Inflammatory macrophage treated with lipopolysaccharide for 1 hour (primary cell): ENCODE measurements at places on chromosomes 6 and 20.

DNA sequence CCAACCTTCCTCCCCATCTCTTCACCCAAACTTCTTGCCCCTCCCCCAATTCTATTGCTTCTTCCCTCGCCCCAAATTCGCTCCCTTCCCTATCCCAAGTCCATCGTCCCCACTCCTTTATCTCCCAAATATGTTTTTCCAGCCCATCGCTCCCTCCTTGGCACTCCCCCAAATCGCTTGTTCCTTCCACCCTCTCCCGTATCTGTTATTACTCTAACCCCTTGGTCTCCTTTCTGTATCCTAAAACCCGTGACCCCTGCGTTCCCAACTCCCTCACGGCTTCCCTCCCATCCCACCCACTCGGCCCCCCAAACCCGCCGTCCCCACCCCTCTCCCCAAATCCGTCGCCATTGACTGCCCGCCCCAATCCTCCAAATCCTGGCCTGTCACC lies 584 bp downstream of the MTCH1 start:
- DNase-seq: peak; percentile 5

- no peak for DNase-seq
These were observed 64.3 kb downstream of the MKKS start for GRCh38 chr20:10369723-10370090.

GRCh38 chr6:49457771-49458170 lies 5.3 kb downstream of the MMUT start:
- DNase-seq: no peak

DNA sequence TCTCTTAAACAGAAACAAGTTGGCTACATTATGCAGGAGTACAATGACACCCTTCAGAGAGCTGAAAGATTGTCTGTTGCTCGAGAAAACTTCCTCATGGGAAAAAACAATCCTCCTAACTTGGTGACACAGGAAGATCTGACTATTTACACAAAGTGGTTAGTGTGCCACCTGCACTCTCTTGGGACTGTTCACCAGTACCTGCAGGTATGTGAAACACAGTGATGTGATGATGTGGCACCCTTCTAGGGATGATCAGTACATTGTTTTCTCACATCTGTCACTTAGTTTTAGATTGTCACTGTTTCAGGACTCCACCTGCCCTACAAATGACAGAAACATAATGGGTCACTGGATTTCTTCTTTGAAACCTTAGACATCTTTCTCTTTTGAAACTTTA lies 101.8 kb downstream of the CEP57L1 start:
- no peak for DNase-seq

GRCh38 chr20:50297498-50298376 lies 107.1 kb downstream of the CEBPB start:
- DNase-seq: no peak

GRCh38 chr6:144662812-144663365 lies 377.8 kb downstream of the UTRN start:
- DNase-seq: no peak

DNA sequence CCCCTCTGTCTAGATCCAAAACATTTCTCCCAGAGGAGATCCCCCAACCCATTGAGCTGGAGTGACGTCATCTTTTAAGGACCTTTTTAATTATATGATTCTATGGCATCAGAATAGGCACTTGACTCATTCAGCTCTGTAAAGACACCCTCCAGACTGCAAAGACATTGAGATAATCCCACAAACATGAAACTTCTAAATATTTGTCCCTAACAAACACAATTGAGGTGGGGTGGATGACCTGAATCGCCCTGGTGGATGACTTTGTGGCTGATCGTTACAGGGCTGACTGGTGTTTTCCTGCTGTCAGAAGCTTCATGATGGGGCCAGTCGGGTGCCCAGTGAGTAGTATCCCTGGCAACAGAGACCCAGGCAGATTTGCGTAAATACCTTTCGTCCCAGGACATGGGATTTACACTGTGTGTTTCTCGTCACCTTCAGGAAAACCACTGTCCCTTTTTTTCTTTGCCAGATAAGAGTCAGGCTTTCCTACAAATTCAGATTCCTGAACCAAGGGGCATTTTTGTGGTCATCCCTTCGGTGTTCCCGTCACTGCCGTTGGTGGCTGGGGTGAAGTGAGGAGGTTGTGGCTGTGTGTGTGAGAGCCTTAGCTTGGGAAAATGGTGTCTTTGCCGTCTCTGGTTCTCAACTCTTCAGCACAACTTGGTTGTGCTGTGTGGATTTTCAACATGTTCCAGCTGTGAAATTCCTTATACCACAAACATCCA lies 5.3 kb upstream of the PCK1 start:
- no peak for DNase-seq

DNA sequence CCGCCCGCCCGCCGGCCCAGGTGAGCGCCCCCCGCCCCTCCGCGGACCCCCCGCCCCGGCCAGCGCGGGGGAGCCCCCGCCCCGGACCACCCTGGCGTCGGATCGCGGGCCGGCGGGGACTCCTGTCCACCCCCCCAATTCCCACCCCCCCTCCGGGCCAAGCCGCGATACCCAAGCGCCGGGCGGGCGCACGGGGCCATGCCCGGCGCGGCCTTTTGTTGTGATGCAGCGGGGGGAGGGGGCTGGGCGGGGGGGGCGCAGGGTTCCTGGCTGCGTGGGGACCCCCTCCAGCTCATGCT lies 245 bp downstream of the SRC start:
- DNase-seq: no peak
